ENCODE measurements at places on chromosomes 2 and 18.

GRCh38 chr2:236548179-236548921 lies 21.3 kb upstream of the ACKR3 start:
- peak; percentile 66 for DNase-seq

DNA sequence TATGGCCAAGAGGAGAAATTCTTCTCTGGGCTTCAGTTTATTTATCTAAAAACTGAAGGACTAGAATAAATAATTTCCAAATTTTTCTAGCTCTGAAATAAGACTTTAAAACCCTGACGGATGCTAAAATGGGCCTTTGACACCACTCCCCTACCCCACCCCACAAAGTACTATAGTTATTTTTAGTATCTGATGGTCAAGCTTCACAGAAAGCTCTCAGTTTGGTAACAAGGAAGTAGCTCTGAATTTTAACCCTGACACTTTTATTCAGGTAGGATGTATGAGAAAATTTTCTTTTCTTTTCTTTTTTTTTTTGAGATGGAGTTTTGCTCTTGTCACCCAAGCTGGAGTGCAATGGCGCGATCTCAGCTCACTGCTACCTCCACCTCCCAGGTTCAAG lies 2.4 kb downstream of the RBKS start:
- no peak for DNase-seq

DNA sequence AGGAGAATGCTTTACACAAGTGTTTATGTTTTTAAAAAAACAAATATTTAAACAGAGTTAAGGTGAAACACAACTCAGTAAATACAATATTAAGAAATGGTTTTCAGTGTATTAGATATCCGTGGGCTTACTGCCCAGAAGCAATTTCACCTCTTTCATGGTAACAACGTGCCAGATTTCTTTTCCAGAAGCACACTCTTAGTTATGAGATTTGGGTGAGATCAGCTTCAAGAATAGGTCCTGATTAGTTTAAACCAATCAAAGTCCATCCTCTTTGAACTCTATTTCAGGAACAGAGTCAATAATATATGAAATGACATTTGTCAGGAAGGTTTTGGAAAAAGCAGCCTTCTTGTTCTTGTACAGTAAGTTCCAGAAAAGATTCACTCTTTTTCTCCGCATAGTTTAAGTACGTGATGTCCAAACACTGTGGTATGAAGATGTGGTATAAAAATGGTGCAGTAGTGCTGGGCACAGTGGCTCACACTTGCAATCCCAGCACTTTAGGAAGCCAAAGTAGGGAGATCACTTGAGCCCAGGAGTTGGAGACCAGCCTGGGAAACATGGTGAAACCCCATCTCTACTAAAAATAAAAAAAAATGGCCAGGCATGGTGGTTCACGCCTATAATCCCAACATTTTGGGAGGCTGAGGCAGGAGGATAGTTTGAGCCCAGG lies 14.7 kb downstream of the USP34 start:
- no peak for DNase-seq

GRCh38 chr18:39759926-39760325 lies 2194.3 kb upstream of the CELF4 start:
- no peak for DNase-seq

GRCh38 chr2:39503277-39503676 lies 66.2 kb upstream of the MAP4K3 start:
- DNase-seq = no peak

DNA sequence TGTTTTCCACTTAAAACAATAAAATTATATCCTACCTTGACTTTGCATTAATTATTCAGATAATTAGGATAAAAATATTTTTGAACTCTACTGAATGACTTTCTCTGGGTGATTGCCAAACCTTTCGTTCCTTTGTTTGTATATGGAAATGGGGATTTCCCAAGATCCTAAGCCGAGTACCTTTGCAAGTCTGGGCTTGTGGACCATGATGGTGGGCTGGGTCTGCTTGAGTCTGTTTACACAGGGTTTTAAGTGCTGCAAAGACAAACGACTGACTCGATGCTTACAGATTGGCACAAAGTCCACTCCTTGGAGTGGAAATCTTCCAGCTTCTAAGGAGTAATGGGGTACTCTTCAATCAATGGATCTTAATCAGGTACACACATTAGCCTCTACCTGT lies 659.5 kb downstream of the TSN start:
- no peak for DNase-seq

GRCh38 chr2:16725549-16725948 lies 59.9 kb upstream of the CYRIA start:
- no peak for DNase-seq

GRCh38 chr2:239929504-239929903 lies 95.6 kb downstream of the NDUFA10 start:
- DNase-seq = no peak

DNA sequence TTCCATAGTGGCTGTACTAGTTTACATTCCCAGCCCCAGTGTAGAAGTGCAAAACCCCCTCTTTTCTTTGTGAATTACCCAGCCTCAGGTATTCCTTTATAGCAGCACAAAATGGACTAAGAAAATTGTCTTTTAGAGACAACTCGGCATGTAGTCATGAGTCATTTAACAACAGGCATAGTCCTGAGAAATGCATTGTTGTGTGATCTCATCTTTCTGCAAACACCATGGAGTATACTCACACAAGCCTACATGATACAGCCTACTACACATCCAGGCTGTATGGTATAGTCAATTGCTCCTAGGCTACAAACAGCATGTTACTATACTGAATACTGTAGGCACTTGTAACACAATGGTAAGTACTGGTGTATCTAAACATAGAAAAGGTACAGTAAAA lies 44.4 kb upstream of the MBP start:
- no peak for DNase-seq

All from GM04503 (cell line).